ENCODE measurements at places on chromosomes 11 and 22.

DNA sequence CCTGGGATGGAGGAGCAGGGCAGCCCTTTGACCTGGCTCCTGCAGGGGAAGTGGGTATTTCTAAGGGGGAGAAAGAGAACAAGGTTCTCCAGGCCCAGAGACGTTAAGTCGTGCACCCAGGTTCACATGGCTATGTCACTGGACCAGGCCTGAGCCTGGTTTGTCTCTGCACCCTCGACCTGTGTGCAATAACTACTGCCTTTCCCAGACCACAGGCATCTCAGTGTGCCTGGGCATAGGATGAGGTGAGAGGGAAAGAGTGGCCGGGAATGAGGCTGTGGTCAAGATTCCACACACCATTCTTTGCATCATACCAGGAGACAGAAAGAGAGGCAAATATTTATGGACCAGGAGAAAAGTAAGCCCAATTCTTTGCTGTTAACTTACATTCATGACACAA is 66.8 kb downstream of the PRR5L start:
- no peak for DNase-seq

DNA sequence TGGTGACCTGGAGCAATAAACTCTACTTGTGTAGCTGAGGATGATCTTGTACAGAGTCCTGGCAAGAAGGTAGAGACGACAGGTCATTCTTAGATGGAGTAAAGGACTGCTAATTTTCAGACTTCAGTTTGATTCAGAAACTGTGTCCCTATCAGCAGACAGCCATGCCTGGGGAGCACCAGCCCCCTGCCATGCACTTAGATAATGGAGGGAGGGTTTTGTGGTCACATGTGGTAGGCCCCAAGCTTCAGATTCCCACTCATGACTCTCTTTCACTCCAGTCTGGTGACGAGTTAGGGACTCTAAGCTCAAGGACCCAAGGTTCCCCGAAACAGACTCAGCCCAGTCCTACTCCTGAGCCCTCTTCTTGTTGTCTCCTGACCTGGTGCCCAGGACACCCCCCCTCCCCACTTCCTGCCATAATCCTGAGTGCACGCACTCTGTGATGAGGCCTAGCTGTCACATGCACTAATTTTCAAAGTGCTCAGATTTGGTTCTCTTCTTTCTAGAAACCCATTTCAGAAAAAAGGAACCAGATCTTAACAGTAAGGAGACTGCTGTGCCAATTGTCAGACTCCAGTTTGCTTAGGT is 10.2 kb upstream of the AMPD3 start:
- no peak for DNase-seq

- no peak for DNase-seq
Observed at GRCh38 chr11:68889948-68890446, 13.6 kb downstream of the MRPL21 start.

DNA sequence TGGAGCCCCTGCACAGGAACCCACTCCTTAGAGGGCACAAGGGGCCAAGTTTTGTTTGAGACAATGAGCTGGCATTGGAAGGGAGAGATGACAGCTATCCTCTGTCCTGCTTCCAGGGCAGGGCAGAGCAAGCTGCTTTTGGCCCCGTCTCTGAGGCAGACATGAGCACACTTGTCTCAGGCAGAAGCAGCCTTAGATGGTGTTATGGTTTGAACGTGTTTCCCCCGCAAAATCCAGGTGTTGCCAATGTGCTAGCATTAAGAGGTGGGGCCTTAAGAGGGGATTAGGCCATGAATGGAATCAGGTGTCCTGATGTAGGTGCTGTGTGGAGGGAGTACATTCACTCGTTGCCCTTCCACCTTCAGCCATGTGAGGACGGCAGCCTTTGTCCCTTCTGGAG is 2.5 kb downstream of the TP53AIP1 start:
- DNase-seq, result no peak

DNA sequence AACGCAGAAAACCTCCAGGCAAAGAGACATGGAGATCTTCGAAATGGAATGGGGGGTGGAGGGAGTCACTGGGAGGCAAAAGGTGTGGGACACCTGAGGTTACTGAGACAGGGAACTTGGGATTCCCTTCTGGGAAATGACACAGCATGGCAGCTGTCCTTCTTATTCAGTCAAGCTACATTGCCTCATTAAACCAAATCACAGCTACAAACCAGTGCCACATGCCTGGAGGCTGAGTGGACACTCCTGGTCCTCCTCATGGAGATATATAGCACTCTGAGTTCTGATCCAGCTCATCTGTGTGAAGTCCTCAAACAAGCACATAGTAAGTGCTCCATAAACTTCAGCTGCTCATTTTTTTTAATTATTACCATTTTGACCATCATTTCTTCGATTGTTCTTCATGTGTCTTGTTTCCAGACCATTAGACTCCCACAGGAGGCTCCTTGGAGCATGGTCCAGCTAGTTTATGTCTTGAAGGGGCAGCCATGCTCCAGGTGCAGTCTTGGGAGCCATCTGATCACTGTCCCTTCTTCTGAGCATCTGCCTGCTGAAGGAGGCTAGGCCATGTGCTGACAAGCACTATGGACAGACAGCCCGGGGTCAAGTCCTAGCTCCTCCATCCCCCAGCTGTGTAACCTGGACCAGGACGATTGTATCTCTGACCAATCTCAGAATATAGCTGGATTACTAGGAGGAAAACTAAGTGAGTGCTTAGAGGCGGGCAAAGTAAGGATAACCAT is 9.7 kb upstream of the FXYD2 start:
- no peak for DNase-seq

DNA sequence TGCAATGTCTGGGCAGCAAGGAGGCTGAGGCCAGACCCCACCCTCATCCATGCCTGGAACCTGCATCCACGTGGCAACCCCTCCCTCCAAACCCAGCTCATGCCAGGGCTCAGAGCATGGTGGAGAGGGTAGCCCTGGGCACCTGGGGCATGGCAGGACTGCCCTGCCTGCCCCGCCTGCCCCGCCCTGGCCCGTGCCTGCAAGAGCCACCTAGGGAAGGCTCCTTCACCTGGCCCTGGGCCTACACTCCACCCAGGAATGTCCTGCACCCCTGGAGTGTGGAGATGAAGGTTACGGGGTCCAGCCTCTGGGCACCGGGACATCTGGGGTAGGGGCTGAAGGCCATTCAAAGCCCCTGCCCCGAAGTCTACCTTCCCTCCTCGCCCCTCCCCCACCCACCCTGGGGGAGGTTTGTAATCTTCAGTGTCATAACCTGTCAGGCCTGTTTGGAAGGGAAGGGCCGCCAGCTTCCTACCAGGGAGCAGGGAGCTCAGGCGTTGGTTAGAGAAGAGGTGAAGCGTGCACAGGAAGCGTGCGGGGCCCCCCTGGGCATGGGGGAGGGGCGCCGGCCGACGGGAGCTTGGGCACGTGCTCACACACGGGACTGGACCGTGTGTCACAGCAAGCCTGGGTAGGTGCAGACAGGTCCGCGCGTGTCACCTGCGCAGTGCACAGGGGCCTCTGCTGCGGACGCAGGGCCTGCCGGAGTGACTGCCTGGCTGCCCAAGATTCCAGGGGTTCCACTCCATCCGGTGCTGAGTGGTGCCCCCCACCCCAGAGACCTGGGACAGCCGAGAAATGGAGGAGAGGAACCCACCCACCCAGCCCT is 30.7 kb upstream of the TH start:
- DNase-seq, result no peak

DNA sequence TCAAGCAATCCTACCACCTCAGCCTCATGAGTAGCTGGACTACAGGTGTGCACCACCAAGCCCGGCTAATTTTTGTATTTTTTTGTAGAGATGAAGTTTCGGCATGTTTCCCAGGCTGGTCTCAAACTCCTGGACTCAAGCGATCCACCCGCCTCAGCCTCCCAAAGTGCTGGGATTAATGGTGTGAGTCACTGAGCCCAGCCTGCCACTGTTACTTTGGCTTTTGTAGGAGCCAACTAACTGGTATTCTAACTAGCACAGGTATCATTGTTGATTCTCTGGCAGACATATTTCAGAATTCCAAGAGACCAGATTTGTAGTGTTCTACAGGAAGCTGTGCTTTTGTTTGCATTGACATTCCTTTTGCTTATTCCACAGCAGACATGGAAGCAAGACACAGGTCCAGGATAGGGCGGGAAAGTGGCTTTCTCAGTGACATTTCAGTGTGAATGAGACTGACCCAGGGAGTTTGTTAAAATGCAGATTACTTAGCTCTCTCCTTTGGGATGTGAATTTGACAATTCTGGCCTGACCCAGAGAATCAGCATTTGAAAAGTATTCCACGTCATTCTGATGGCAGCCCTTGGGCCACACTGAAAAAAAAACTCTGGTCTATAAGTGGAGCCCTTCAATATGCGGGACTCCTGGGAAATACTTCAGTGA is 52.2 kb upstream of the PAX6 start:
- DNase-seq, result no peak

GRCh38 chr11:12242966-12243365 is 132.6 kb downstream of the MICAL2 start:
- no peak for DNase-seq

DNA sequence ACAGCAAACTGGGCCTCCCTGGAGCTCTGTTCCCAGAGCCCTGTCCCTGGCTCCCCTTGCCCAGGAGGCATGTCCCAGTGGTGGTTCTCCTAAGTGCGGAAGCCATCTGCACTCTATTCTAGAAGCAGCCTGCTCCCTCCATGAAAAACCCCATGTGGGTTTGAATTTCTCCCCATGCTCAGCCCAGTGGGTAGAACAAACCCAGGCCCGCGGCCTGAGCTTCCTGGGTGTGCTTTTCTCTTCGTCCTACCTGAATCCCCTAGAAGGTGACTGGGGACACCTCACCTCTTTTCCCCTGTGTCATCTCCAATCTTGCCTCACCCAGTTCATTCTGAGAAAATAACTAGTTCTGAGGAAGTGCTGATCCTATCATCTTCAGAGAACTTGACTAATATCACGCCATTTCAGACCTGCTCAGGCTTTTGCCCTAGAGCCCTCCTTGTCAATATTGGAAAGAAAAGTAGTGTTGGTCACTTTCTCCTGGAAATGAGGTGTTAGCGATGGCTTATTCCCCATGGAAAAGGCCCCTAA is 15.9 kb downstream of the IL10RA start:
- DNase-seq, result peak; percentile 68

DNA sequence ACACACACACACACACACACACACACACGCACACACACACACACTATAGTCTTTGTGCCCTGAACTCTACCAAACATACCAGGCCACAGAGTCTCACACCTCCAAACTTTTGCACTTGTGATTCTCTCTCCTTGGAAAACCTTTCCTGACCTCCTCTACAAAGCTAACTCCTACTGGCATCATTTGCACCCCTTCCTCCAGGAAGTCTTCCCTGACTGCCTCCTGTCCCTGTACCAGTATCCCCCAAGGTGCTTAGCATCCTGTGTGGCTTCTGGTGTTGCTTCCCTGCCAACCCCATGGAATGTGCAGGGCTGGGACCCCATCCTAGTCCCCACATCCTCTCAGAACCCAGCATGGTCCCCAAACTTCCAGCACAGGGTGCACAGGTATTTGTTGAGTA is 8.9 kb downstream of the TPST2 start:
- DNase-seq, result no peak

DNA sequence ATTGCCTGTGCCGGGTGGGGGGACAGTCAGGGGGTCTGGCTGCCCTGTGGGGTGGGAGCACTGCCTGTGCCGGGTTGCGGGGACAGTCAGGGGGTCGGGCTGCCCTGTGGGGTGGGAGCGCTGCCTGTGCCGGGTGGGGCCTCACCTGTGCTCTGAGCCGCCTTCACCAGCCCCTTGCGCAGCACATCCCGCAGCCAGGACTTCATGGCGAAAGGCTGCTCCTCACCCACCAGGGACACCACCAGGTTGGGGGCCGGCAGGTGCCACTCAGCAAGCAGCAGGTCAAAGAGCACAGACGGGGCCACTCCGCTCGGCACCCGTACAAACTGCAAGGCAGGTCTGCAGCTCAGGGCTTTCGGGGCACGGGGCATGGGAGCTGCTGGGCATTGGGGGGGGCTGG is 21.4 kb downstream of the TSSC4 start:
- DNase-seq, result no peak

GRCh38 chr22:33051960-33052839 is 6.0 kb downstream of the SYN3 start:
- DNase-seq, result no peak

- no peak for DNase-seq
Observed at GRCh38 chr11:109229682-109230081, 192.3 kb upstream of the C11orf87 start.

DNA sequence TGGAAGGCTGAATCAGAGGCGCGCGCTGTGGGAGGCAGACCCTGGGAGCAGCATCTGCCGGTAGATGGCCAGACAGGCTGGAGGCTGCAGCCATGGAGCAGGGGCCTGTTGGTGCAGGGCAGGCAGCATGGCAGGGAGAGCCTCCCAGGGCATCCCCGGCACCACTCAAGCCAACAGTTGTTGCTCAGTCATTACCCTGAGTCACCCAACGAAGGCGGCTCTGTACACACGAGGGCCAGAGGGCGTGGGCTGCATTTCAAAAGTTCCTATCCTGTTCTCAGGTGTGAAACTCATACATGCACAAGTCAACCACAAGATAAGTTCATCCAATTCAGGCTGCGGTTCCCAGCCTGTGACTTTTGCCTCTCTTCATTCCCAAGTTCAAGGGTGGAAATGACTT is 2.6 kb downstream of the ANO1 start:
- DNase-seq, result no peak

Data from activated T-cell treated with anti-CD3 and anti-CD28 coated beads, Interleukin-2, amount 50 U/mL, for 24 hours (primary cell).